ENCODE measurements at places on chromosomes 7 and 10.

- no peak for DNase-seq
Observed at GRCh38 chr7:36736090-36736898, 12.0 kb upstream of the AOAH start.

- no peak for DNase-seq
Observed at GRCh38 chr7:18425838-18426445, 69.6 kb upstream of the HDAC9 start.

DNA sequence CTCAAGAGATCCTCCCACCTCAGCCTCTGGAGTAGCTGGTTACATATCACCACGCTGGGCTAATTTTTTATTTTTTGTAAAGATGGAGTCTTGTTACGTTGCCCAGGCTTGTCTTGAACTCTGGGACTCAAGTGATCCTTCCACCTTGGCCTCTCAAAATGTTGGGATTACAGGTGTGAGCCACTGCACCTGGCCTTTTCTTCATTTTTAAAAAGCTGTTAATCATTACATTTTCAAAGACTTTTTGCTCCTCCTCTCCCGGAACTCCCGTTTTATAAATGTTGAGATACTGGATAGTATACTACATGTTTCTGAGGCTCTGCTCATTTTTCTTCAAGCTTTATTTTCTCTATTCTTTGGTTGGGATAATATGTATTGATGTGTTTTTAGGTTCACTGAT lies 16.4 kb downstream of the AOAH start:
- DNase-seq, result no peak

GRCh38 chr10:53022611-53023088 lies 250.1 kb upstream of the MBL2 start:
- no peak for DNase-seq

DNA sequence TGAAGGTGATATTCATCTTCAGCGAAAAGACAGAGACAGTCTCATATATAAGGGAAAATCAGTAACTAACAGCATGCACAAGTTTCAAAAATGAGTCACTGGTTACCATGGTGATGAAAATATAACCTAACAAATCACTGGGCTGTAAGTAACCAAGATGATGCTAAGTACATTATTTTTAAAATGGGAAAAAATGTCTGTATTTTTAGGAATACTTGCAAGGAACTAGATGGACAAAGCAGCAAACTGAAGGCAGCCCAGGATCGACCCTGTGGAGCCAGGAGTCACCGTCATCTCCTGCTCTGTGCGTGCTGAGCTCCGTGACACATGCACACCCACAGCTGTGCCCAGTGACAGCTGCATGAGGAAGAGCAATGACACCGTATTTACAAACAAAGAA lies 137.3 kb downstream of the ELMO1 start:
- DNase-seq, result peak; percentile 18

DNA sequence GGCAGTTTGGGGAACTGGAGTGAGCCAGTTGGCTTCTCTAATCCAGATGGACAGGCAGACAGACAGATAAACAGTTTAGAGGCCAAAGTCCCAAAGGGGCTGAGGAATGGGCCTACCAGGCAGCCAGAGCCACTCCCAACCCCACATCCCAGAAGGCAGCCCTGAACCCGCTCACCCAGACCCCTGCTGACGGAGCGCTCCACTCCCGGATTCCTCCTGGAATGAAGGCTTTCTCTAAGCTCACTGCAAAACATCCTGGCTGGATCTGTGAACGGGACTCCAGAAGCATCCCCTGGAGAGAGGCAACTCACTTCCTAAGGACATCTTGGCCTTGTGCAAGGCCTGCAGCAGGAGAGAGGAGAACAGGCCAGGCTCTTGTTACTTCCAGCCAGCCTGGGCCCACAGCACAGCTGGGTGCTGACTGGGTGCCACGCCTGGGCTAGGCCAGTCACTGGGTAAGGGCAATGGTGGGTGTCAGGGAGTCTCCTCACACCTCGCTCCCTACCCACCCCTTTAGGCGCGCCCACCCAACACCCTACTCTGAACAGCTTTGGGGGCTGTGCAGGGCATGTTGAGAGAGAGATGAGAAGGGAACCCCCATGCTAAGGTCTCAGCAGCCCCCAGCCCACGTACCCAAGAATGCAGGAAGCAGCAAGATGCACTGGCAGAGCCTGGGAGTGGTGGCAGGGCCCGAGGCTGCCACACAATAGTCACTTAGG lies 168.6 kb upstream of the ZMIZ1 start:
- DNase-seq, result no peak

- DNase-seq, result no peak
Observed at GRCh38 chr7:91187061-91187460, 77.2 kb upstream of the FZD1 start.

- no peak for DNase-seq
Observed at GRCh38 chr10:88466786-88467185, 116.3 kb downstream of the RNLS start.

- no peak for DNase-seq
Observed at GRCh38 chr10:112383325-112383724, 9.4 kb downstream of the ACSL5 start.

GRCh38 chr10:42476101-42476500 lies 162.3 kb downstream of the ZNF33B start:
- no peak for DNase-seq

GRCh38 chr10:43255634-43256431 lies 11.0 kb downstream of the RASGEF1A start:
- DNase-seq, result peak; percentile 25

GRCh38 chr10:103629581-103629980 lies 136.1 kb downstream of the NEURL1 start:
- no peak for DNase-seq

GRCh38 chr10:30974773-30975415 lies 56.8 kb downstream of the ZNF438 start:
- DNase-seq, result no peak

GRCh38 chr10:114877301-114877644 lies 55.7 kb downstream of the FHIP2A start:
- DNase-seq, result no peak

DNA sequence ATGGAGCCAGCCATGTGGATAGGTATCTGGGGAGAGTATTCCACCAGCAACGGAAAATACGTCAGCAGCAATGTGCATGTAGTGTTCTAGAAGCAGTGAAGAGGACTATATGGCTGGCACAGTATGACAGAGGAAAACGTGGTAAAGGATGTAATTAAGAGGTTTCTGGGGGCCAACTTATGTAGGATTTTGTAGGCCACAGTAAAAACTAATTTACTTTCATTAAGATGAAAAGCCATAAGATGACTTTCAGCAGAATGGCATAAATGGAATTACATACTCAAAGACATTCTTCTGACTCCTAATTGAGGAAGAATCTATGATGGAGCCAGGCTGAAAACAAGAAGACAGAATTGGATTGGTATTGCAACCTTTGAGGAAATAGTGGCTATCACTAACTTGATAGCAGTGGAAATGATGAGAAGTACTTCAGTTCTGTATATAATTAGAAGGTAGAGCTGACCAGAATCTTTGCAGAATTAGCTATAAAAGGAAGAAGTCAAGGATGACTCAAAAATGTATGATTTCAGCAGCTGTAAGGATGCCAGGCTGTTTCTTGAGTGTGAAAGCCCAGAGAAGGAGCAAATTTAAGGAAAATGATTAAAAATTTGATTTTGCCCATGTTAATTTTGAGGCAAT lies 156.7 kb downstream of the MBL2 start:
- no peak for DNase-seq

- DNase-seq, result no peak
Observed at GRCh38 chr7:50140688-50141087, 47.6 kb upstream of the ZPBP start.

DNA sequence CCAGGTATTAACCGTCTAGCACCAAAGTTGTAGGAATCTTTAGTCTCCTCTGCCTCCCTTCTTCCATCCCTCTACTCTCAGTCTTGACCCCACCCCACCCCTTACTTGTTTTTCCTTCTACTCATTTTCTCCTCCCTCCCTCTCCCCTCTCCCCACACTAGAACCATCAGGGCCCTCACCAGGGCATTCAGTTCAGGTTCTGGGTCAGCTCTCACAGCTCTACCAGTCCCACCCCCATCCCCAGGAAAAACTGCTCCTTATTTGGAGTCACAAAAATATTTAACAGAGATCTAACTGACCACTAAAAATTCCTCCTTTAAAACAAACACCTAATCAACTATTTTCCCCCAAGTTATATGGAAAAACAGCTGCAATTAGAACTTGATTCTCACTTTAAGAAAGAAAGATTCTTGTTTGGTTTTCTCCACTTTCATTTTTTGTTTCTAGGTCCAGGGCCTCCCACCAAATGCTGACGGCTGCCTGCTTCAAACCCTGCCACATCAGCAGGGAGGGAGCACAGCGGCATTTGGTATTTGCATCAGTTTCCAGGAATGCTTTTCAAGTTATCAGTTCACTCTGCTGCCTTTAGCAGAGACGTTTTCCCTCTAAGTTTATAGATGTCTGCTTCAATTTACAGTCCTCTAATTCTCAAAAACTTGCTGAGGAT lies 2.8 kb upstream of the COL1A2 start:
- no peak for DNase-seq

DNA sequence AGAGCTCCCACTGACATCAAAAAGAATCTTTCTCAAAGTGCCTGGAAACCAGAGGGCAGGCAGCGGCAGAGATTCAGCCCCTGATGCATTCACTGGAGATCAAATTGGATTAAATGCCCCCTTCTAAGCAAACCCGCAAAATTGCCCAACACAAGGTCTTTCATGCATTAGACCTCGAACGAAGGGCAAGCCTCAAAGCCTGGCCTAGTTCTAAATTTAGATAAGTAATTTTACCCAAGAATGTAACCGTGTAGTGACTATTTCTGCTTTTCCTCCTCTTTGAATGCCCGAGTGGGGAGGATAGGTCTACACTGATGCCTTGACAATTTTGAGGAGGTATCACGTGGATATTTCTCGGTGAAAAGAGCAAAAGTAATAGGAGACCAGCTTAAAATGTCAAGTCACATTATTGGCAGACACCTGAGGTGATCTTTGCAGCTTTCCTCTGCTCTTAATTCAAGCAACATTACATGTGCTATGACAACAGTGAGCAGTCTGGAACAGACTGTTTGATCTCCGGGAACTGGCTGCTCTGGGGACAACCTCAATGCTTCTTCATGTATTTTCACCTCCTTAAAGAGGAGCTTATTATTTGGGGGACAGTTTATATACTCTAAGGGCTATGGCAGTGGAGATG lies 1263.5 kb upstream of the AUTS2 start:
- no peak for DNase-seq

DNA sequence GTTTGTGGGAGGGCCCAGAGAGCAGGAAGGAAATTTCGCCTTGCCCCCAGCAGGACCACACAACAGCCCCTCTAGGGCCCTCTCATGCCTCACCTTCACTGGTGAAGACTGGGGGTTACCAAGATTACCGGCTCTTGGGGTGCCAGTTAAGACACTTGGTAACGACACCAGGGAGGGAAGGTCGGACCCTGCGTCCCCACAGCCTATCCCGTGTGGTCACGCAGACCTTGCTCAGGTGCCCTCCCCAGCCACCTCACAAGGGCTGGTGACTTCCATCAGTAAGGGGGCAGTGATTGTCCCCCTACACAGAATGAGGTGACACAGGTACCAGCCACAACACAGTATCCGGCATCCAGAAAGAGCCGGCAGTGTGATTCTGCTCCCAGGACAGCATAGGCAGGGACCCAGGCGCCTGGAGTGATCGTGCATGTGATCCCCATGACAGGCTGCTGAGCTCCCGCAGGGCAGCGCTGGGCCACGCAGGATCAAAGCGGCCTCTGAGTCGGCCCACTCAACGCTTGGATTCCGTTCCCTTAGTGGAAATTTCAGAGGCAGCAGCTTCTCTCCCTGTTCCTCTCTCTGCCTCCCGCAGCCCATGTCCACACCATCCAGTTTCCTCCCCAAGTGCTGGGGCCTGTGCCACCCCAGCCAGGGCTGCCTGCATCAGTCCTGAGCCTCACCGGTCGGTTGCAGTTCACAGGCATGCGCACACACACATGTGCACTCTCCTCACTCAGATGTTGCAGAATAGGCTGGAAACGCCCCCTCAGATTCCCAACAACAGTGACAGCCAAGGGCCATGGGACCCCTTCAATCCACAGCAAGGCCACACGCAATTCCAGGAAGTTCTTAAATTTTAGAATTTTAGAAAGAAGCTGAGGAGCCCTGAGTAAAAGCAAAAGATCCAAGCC lies 35.8 kb downstream of the CAMK2B start:
- DNase-seq, result no peak

- no peak for DNase-seq
Observed at GRCh38 chr10:29408847-29409240, 120.0 kb downstream of the LYZL1 start.

- DNase-seq, result peak; percentile 12
Observed at GRCh38 chr10:35378541-35379210, 42.4 kb downstream of the CCNY start.

DNA sequence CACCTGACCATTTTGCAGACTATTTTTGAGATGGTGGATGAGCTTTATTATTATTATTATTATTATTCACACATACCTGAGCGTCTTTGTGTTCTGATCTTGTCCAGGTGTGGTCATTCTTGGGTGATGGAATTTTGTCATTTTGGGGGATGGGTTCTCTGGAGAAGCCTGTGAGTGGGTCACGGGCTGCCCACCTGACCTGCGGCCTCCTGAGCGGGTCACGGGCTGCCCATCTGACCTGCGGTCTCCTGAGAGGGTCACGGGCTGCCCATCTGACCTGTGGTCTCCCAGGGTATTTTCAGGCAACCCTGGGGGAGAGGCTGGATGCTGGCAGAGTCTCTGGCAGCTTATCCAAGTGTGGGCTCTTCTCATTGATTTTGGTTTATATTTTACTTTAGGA lies 7.3 kb downstream of the SCART1 start:
- DNase-seq, result no peak

DNA sequence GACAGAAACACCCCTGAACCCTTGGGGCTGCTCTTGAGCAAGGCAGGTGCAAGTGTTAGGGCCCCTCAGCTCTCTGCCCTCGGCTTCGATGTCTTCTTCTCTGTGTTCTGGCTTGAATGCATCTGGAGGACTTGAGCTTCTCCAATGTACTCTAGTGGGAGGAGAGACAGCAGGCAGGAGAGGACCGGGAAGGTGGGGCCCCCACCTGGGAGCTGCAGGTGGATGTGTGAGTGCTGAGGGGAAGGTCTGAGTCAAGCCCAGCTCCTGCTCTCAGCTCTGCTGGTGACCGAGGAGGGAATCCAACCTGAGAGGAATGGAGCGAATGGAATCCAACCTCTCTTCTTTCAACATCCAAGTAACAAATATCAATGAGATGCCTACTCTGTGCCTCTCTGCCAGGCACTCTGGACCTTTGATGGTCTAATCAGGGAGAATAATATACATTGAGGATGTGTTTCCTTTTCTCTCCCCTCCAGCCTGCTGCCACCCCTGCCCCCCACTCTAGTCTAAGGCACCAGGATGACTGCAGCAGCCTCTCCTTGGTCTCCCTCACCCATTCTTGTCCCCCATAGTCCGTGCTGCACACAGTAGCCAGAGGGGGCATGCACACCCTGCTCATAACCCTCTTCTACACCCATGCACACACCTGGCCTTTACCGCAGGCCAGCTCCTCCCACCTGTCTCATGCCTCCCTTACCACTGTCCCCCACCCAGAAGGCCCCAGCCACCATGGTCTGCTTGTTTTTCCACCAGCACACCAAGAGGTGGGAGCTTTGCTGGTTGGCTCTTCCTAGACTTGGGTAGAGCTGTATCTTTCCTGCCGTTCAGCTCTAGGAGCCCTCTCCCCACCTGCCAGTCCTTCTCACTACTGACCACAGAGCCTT lies 13.6 kb downstream of the TBATA start:
- no peak for DNase-seq

Data from activated T-cell treated with anti-CD3 and anti-CD28 coated beads for 48 hours (primary cell).